NK-92 treated with Interleukin-12 subunit alpha and Interleukin-12 subunit beta, amount 100 ng/mL, for 24 hours (cell line): ENCODE measurements at places on chromosomes 6 and 20.

- no peak for DNase-seq
These were observed 66.8 kb upstream of the BTBD3 start for GRCh38 chr20:11850901-11851300.

DNA sequence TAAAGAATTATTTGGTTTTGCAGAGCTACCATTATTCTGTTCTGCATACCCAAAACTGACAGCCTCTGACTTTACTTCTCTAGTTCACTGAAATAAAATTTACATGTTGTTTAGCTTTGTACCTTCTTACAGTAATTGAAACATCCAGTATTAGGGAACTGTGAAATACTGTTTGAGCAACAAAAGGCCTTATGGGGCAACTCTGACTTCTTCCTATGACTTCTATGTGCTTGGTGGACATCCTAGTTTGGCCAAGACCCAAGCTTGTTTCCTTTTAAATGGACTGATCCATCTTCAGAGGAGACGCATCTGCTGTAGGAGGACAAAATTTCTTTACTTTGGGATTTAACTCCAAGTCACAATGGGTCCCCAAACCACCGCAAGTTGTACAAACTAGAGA lies 44.7 kb downstream of the NR2E1 start:
- no peak for DNase-seq

DNA sequence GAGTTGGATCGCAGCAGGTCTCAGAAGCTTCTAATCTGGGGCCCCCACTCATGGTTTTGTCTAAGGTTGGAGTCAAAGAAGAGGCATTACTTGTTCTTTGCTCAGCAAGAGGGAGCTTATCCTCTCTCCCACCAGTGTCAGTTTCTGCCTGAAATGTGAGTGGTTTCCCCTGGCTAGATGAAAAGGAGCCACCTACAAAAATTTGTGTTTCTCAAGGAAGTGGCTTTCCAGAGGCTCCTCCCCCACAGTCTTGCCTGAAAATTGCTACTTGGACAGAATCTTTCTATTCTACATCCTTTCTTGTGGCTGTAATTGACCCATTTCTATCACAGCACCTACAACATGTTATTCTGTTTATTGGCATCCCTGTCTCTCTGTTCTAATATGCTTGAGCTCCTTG lies 37.9 kb downstream of the SCML4 start:
- DNase-seq = no peak

- no peak for DNase-seq
These were observed 62.6 kb downstream of the SRC start for GRCh38 chr20:37408302-37409193.

DNA sequence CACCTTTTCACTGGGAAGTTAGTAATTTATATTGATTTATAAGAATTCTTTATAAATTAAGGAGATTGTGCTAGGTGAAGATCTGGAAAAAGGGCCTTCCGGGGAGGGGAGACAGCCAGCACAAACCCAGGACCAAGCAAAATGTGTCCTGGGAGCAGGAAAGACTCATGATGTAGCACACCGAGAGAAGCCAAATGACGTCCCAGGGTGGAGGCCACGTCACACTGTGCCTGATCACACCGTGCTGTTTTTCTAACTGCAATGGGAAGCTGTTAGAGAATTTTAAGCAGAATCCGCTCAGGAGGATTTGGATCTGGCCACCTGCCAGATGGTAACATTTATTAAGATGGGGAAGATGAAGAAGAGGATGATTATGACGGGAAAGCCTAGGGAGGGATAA lies 72.7 kb upstream of the AKAP12 start:
- no peak for DNase-seq

DNA sequence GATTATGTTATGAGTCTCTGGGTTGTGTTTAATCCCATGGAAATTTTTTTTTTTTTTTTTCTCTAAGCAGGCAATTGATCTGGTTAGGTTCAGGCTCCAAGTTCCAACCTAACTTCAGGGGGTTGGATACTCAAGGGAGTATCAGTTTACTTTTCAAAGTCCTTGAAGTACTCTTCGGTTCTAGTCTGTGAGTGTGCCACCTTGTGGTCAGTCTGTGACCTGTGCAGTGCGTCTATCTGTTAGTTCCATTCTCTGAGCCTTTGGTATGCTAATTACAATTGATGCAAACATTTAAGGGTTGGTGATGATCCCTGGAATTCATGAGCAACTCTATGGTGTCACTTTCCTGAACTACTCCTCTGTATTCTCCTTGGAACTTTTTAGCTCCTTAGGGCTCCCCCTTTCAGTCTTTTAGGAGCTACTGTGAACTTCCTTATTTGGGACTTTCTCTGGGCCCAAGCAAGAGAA lies 342.0 kb downstream of the SOX4 start:
- no peak for DNase-seq

GRCh38 chr6:13004601-13005000 lies 288.0 kb downstream of the PHACTR1 start:
- peak; percentile 1 for DNase-seq

- DNase-seq = no peak
These were observed 23.0 kb upstream of the SLC22A7 start for GRCh38 chr6:43274916-43275597.

GRCh38 chr20:44495802-44496481 lies 20.3 kb downstream of the TTPAL start:
- DNase-seq = peak; percentile 14

DNA sequence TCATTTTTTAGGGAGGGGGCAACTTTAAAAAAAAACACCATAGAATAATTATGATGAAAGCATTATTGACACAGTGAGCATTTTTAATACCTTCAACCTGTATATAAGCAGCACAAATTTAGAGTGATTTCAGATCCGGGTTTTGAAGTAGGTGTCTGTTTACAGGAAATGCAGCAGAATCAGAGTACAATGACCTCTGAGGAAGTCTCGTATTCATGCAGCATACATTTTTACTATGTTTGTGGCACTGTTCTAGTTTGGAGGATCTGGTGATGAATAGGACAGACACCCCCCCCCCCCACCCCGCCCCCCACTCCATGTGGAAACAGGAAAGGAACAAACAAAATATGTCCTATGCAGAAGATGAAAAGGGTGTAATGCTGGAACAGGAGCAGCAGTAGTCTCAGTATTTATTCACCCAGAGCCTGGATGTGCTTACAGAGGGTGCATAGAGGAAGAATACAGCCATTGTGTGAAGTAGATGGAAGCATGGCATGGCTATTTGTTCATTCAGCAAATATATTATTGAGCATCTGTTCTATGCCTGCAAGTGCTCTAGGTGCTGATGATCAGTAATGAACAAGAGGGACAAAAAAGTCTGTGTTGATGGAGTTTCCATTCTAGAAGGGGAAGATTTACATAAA lies 19.7 kb downstream of the VAPB start:
- no peak for DNase-seq

GRCh38 chr6:3987053-3987452 lies 91.9 kb downstream of the FAM217A start:
- no peak for DNase-seq

DNA sequence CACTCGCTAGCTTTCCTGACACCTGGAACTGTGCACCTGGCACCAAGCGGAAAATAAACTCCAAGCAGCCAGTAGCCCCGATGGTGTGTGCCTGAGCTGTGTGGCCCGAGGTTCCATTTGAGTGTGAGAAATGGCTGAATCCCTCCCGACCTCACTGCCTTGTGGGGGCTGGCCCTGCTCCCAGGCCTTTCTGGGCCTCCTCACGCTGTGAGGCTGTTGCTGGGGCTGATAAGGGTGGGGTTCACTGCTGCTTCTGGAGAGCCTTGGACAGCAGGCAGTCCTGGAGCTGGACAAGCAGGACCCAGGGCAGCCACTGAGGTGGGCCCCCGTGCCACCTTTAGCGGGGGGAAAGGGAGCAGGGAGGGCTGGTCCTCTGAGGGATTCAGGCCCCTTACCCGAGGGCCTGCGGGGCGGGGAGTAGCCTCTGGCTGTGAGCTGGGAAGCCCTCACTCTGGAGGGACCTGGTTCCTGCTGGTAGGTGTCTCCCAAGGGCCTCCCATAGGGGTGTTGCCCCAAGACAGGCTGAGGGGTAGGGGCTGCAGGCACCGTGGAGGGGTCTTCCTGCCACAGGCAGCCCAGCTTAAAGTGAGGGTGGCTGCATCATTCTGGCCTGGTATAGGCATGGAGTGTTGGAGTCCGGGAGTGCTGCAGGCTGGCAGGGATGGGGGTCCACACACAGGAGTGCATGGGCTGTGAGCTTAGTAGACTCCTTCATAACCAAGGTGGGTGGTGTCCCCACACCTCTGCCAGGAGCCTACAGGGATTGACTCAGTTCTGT lies 1.7 kb downstream of the PPDPF start:
- DNase-seq = no peak

DNA sequence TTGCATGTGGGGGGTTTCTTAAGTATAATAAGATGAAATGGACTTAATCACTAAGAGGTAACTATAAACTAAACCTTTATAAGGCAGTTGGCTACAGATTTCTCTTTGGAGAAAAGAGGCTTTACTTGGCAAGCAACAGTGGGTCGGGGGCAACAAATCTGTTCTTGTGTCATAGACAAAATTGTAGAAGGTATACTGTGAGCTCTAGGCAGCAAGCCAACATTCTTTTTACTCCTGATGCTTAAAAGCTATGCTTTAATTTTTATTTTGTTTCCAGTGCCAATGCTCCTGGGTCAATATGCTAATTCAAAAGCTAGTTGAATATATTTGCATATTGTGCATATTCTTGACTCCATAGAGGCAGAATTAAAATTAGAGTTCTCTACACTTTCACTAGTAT lies 495.4 kb downstream of the BTBD3 start:
- no peak for DNase-seq

- no peak for DNase-seq
These were observed 134.4 kb upstream of the COL21A1 start for GRCh38 chr6:56381801-56382251.

GRCh38 chr20:671252-672030 lies 4.2 kb downstream of the SCRT2 start:
- no peak for DNase-seq

DNA sequence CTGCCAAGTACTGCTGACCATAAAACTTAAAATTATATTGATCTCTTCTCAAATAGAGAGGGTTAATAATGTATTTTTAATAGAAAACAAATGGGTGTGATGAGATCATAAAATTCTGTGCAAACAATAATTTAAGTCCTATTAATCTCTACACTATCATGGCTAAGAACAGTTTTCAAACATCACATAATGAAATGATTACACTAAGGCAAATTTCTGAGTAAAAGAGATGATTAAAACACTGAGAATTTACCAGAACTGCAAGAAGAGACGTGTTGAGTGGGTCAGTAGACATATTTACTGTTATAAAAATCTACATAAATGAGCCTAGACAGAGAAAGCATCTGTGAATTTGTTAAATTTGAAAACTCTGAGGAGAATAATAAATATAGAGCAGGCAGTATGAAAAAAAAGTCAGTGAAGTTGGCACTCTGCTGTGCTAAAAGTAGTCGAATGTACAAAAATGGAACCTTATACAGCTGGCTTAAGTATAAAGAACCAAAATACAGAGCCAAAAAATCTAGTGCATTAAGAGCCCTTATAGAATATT lies 302.6 kb upstream of the MANEA start:
- no peak for DNase-seq

DNA sequence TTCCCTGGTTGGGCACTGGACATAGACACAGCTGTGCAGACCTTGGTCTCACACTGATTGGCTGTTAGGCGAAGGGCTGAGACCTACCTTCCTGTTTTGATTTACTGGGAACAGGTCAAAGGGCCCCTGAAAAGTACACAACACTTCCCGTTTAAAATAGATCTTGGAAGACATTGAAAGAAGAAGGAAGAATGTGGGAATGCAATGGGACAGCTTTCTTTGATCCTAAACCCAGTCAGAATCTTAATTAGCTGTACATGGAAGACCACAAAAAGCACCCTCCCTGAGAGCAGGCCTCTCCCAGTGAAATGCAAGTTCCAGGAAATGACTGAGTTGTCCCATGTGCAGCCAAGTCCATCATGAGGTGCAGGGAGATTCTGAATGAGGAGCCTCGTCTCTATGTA lies 83.6 kb upstream of the EXOC2 start:
- DNase-seq = no peak

DNA sequence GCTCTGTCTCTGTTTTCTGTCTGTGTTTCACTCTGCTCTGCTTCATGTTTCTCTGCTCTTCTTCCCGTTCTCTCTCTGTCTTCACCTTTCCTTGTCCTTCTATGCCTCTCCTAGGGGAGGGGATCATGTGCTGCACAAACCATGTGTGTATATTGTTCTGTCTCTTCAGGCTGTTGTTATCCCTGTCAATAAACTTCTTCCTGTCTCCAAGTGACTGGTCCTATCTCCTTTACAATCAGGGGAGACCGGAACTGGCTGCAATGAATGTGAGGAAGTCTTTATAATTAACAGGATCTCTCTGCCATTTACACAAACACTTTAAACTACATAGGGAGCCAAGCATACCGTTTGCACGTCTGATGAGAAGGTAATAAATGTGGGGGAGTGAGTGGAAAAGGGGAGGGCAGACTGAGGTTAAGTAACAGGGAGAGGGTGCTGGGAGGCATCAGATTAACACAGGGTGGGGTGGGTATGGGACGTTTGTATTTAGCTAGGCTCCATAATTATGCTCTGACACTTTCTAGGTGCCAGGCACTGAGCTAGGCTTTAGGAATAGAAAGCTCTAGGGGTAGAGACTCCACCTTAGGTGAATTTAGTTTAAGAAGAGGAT lies 626.1 kb downstream of the DHX35 start:
- no peak for DNase-seq

GRCh38 chr6:124470803-124471202 lies 491.4 kb upstream of the RNF217 start:
- no peak for DNase-seq

GRCh38 chr20:48295966-48296421 lies 510.7 kb upstream of the SULF2 start:
- DNase-seq = no peak

DNA sequence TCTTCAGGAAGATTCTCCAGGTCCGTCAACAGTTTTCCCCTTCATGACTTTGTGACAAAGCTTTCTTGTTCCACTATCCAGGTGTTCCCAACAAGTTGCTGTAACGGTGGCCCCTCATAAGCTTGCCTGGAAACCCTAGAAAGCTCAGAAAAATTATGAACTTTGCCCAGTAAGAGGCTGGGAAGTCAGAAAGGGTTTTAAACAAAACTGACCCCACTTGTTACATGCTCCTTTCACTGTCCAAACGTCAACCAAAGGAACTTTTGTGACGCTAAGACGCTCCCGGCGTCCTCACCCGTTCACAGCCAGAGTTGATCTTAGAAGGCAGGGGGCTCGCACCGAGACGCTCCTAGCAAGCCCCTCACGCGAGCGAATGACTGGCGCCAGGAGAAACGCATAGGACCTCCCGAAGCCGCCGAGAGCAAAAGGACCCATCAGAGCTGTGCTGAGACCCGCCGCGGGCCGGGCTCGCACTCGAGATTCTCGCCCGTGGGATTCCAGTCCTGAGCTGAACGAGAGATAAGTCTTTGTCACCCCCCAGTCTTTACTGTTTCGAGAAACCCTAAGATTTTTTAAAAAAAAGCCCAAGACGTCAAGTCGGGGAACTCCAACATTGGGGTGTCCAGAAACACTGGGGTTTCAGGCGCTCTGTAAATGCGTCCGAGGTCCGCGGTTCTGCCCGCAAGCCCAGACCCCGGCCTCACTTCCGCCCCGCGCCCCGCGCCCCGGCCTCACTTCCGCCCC lies 544 bp upstream of the ACAT2 start:
- DNase-seq = peak; percentile 40

GRCh38 chr6:13854716-13855250 lies 40.4 kb upstream of the MCUR1 start:
- no peak for DNase-seq
